ENCODE measurements at places on chromosomes 7 and 10. TPM values are rescaled to one million over a fixed set of nuclear protein-coding genes. Genes with fewer than 3 reads are reported as not detected.

TEX47 gene
- not detected for polyA plus RNA-seq

DNA sequence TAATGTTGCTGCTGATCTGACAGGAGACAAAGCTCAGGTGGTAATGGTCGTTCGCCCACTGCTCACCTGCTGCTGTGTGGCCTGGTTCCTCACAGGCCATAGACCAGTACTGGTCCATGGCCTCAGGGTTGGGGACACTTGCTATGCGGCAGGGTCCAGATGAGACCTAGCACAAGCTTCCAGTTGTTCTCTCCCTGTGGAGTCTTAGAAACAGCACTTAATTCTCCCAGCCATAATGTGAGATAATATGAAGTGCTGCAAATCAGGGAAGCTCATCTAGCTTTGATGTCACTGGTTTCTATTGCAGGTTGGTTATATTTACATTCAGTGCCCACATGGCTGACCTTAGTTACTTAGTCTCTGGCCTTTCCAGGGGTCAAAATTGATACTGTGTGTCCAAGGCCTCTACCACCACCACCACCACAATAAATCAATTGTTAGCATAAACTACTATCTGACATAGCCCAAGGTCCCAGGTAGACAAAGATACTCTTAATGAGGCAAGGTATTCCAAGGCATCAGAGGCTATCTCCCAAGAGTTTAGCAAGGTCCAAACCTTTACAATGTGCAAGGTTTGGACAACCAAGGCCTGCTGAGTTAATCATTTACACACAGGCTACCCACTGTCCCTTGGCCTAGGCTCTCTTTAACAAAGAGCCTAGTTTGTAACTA is 11.0 kb downstream of the AGBL3 start:
- no peak for DNase-seq

CCL26 gene
- polyA plus RNA-seq, result not detected

OTUD1 gene
- 92.8 TPM for polyA plus RNA-seq

KNDC1 gene
- polyA plus RNA-seq, result 0.45 TPM

OR2A14 gene
- not detected for polyA plus RNA-seq

OR9A2 gene
- polyA plus RNA-seq, result not detected

EVX1 gene
- polyA plus RNA-seq, result not detected

VWC2 gene
- polyA plus RNA-seq, result not detected

- DNase-seq, result peak; percentile 28
These were observed 59.2 kb upstream of the JAZF1 start for GRCh38 chr7:28239823-28240204.

HELLS gene
- 6.2 TPM for polyA plus RNA-seq

- DNase-seq, result no peak
These were observed 20.5 kb upstream of the SLC16A12 start for GRCh38 chr10:89555688-89556445.

- DNase-seq, result no peak
These were observed 22.8 kb upstream of the MALSU1 start for GRCh38 chr7:23276376-23276775.

- DNase-seq, result no peak
These were observed 32.1 kb downstream of the HIPK2 start for GRCh38 chr7:139745678-139746143.

DNA sequence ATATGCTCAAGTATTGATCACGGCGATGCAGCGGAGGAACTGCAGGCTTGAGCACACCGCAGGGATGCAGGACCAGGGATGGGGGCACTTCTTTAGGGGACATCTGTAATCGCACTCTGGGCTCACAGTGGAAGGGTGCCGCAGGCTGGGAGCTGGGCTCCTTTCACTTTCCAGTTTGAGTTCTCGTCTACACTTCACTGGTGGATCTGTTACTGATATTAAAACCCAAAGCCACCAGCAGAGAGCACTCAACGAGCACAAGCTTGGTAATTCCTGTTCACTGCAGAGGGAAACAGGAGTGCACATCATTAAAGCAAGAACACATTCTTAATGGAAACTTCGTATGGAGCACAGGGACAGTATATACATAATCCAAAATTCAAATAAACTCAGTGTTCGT is 91.3 kb downstream of the PARD3 start:
- DNase-seq, result no peak

GRCh38 chr7:106518239-106518638 is 142.7 kb downstream of the CCDC71L start:
- no peak for DNase-seq

GRCh38 chr7:17155529-17155928 is 142.9 kb upstream of the AHR start:
- no peak for DNase-seq

DGKB gene
- not detected for polyA plus RNA-seq

PIK3AP1 gene
- polyA plus RNA-seq, result 167 TPM

DNA sequence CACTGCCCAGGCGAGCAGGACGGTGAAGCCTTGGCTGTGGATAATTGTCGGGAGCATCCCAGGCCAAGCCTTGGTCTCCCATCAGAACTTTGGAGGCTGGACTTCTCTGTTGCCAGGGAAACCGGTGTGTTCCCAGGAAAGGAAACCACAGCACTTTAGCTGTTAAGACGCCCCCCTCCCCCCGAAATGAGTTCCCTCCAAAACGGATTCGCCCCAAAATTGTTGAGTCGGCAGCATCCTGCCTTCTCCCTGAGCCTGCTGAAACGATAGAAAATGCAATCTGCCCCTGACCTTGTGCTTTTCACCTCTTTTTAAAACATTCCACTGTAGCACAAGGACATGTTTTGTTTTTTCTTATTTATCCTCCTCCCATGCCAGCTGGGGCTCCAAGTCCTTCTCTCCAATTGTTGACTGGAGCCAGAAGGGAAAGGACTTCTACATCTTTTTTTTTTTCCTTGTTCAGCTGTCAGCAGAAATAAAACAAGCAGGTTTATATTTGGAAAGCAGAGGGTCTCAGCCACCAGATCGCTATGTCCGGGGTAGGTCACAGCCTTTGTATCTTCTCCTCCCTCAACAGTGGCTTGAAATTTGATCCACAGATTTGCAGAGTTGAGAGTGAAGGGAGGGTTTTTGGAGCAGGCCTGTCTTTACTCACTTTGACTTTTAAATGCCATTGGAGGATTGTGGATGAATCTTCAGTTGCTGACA is 116.5 kb downstream of the ZMIZ1 start:
- no peak for DNase-seq

DNA sequence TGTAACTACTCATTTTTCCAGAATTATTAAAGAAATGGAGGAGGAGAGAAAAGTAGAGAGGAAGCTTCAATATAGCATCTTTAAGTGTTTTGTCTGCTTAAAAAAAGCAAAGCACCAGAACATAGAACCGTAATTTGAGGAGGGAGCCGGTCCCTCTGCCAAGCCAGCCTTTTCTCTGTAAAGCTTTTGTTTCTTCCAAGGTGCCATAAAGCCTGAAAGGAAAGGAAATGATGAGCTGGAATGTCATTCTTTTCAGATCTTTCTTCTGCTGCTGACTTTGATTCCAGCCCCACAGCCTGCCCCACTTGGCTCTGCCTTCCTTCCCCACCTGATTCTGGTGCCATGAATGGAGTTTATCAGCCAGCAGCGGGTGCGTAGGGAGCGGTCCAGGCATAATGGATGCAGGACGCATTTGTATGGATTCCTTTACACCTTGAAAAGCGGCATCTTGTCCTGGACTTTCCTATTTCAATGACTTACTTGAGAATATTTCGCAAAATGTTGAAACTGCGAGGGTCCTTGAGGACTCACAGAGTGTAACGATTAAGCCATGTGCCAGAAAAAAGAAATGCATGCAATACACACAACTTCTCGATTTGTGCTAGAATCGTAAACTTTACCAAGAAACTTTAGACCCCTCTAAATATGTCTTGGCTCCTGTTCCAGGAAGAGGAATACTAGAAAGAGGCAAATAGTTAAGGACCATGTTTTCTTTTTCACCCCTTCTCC is 569.5 kb upstream of the MGMT start:
- DNase-seq, result no peak

TMEM196 gene
- polyA plus RNA-seq, result not detected

LRRC72 gene
- not detected for polyA plus RNA-seq

GRCh38 chr10:1560535-1561192 is 176.7 kb downstream of the ADARB2 start:
- DNase-seq, result no peak

GRCh38 chr10:78915190-78915518 is 153.6 kb upstream of the ZMIZ1 start:
- no peak for DNase-seq

DNA sequence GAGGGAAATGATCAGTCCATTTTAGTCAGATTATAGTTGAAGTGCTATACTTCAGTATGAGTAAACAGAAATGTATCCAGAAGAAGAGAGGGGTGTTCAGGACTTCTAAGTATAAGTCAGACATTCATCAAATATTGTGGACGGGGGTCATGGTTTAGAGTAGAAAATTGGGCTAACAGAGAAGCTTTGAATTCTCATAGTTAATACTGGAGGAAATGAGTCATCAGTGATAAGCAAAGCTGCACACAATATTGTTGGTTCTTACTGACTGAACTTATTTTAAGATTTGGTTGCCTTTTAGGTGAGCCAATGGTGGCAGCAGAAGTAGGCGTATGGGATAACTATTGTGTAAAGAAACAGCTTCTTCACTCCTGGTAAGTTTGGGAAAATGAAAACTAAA is 1.7 kb upstream of the SUMF2 start:
- no peak for DNase-seq

PIK3CG gene
- 13.3 TPM for polyA plus RNA-seq

GRCh38 chr7:112485766-112486165 is 5.0 kb downstream of the LSMEM1 start:
- no peak for DNase-seq
